ENCODE measurements at places on chromosomes 3 and 15.

DNA sequence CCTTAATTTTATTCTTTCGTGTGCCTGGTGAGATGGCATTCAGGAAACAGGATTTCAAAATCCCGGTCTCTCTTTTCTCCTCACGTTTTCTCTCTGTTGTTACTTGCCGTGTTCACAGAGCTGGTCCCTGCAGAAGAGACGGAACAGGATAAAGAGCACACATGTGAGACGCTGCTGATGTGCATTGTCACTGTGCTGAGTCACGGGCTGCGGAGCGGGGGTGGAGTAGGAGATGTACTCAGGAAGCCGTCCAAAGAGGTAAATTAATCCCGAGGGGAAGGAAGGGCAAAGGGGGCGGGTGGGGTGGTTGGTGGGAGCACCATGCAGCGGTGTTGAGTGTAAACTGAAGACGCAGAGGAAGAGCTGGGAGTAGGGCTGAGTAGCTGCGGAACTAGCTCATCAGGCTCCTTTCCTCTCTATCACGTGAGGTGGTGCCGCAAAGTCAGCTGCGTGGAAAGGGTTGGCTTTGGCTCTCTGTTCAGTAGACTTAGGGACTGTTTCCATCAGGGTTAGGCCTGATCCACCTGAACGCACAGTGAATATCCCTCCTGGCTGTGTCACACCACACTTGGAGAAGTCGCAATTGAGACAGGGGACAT lies 164.8 kb upstream of the BHLHE40 start:
- no peak for DNase-seq

DNA sequence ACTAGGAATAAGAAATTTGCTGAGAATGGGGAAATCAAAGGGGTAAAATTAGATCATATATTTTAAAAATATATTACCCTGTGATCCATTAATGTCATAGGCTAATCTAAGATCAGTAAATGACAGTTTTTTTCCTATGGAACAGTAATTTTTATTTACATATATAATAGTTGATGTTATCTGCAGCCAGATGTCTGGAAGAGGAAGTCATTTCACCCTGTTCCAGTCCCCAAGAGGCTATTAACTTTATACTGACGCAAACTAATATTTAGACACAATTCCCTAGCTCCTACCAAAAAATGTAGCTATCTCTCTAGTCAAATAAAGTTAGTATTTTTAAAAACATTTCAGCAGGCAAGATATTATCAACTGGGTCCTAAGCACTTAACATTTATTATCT lies 558.0 kb downstream of the MECOM start:
- no peak for DNase-seq

- DNase-seq = no peak
These were observed 70.5 kb downstream of the PLOD2 start for GRCh38 chr3:146090521-146090920.

- DNase-seq = no peak
These were observed 122.5 kb upstream of the TSC22D2 start for GRCh38 chr3:150285601-150286000.

DNA sequence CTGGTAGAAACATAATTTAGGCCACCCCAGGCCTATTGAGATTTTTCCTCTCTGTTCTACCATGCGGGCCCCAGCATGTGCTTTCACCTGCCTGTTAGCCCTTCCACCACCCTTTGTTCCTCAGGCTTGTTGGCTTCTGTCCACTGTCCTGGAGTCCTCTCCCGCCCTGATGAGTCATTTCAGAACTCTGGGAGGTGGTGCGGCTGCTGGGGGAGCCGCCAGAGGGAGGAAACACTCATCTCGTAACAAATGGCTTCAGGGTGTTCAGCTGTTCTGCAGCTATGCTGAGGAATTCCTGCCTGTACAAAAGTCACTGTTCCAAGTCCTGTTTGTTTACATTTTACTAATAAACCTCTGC lies 36.3 kb downstream of the LRTM1 start:
- no peak for DNase-seq

- DNase-seq = no peak
These were observed 7.9 kb downstream of the NBEAL2 start for GRCh38 chr3:46987319-46987742.

- DNase-seq = no peak
These were observed 36.2 kb downstream of the UMPS start for GRCh38 chr3:124766113-124767095.

GRCh38 chr3:106068795-106069194 lies 200.0 kb upstream of the CBLB start:
- DNase-seq = no peak

DNA sequence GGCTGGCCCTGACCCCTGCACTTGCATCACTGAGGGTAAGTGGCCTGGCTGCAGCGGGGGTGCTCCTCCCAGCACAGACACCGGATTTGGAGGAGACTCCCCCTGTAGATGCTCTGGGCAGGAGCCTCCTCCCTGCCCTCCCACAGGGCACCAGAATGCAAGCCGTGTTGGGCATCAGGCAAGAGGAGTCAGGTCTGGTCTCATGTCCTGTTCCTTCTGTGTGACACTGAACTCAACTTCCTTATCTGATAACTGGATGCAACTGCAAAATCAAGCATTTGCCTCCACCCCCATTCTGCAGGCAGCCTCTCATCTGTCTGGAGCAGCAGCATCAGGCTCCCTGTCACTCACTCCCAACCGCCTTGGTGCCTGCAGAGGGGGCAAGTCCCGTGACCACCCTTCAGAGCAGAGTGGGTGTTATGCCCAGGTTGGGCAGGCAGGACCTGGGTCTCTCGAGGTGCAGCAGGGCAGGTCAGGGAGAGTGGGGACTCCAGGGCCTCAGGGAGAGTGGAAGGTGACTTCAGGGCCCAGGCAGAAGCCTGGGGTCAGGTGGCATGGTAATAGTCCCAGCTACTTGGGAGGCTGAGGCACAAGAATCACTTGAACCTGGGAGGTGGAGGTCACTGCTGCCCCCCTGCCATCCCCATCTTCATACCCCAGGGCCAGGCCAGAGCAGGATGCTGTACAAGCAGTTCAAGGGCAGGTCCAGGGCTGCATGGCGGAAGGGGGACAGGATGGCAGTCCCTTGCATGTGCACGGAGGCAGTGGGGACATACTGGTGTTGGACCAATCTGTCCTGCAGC lies 10.5 kb upstream of the RPL29 start:
- DNase-seq = no peak

DNA sequence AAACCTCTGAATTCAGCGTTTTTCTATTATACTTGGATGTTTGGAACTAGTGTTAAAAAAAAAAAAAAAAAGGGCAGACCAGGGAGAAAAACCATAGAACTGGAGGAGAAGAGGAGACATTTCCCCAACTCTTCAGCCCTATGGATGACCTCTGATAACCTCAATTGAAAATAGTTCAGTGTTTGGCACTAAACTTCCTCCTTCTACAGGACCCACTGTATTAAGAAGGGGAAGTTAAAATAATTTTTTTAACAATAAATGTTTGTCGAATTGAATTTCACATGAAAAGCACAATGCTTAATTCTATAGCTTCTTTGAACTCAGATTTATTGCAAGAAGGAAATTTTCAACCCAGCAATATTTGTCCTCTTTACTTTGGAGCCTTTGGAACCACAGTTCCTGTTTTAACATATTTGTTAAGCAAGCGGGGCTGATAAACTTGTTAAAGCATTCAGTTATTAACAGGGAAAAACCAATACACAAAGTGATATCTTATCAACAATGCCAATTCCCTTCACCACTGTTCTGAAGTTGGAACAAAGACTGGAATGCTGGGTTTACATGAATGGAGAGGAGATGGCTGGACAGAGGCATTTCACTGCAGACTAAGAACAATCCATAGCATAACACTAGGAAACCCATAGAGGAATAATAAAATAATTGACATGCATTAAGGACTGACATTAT lies 3.1 kb upstream of the A4GNT start:
- no peak for DNase-seq

GRCh38 chr3:197465996-197466549 lies 89.7 kb downstream of the BDH1 start:
- DNase-seq = no peak

DNA sequence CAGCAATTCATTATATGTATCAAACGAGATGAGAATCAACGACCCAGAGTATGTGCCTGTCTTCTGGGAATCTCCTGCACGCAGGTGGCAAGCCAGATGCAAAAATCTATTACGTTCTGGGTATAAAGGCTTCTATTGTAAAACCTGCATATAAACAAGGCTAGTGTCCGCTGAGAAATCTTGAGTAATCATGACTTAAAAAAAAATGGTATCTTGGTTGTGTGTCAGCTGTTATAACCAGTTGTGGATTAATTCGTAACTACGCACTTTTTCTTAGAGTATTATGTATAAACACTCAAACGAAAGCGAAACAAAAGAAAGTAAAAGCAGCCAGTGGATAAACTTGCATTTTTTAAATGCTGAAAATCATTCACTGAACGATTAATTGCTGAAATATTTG lies 509.1 kb downstream of the RSL24D1 start:
- DNase-seq = no peak

DNA sequence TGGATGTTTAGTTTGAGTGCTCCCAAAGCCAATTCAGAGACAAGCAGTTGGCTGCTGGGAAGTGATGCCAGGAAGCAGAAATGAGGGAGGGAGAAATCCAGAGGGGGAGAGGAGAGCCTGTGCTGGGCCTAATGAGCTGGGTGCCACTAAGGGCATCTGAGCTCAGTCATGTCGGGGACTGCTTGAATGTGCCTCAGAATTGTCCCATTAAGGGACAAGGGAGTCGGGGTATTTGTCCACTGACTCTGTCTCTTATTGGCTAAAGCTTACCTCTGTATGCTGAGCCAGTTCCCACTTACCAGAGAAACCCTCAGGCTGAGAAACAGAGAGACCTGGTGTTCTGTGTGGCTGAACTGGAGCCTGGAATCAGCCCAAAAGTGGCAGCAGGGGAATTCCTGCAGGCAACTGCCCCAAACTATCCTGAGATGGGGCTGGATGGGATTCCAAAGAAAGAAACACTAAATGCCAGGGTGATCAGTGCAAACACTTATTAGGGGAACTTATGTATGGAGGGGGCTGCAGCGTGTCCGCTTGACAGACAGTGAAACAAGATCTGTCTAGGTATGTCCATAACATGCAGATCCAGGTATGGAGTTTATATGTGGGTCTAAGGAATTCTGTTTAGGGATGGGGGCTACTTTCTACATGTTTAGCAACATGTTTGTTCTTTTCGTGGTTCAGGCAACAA lies 48.6 kb downstream of the NR1D2 start:
- no peak for DNase-seq

GRCh38 chr3:12458901-12459300 lies 25.4 kb upstream of the TSEN2 start:
- no peak for DNase-seq

GRCh38 chr3:46163556-46164041 lies 44.5 kb downstream of the CCR1 start:
- DNase-seq = no peak

All from stimulated activated CD8-positive, alpha-beta memory T cell treated with anti-CD3 and anti-CD28 coated beads, Interleukin-15, amount 100 ng/mL, for 24 hours (primary cell).